ENCODE measurements at places on chromosomes 12 and 14. TPM values are rescaled to one million over a fixed set of nuclear protein-coding genes. Genes with fewer than 3 reads are reported as not detected.

GRCh38 chr14:53430870-53431269, 277.7 kb upstream of the DDHD1 start:
- no peak for DNase-seq

GRCh38 chr12:54126696-54127537, 61.9 kb downstream of the SMUG1 start:
- peak; percentile 50 for DNase-seq

DNA sequence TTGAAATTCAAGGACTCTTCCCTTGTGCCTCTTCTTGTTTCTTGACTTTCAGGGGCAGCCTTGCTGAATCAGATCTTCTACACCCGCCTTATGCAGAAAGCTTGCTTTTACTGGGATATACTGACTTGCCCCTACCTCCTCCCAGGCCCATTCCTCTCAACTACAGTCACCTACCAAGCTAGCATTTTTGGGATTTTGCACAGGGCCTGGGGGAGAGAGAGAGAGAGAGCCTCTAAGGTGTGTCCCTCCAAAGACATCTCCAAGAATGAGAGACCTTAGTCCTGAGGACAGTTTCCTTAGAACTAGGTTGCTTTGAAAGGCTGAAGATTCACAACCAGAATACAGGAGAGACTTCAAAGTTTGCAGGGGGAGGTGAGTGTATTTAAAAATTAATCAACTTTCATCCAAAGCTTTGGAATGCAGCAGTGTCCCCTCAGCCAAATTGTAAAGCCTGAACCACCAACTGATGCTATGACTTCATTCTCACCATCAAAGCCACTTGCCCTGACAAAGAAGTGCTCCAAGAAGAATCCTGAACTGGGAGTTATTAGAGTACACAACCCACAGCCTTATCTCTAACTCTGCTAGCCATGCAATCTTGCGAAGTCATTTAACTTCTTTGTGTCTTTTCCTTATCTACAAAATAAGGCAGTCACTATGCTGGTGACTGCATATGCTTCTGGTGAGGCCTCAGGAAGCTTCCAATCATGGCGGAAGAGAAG, 96.1 kb upstream of the EGLN3 start:
- no peak for DNase-seq

DNA sequence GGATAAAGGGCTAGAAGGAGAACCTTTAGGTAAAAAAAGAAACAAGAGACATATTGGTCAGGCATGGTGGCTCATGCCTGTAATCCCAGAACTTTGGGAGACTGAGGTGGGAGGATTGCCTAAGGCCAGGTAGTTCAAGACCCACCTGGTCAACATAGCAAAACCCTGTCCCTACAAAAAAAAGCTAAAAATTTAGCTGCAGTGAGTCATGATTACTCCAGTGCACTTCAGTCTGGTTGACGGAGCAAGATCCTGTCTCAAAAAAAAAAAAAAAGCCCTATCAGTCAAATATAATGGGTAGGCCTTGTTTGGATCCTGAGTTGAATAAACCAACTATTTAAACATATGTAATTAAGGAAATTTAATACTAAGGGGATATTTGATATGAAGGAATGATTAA, 54.2 kb downstream of the PPP1R36 start:
- no peak for DNase-seq

The CLEC1B gene
- 1.3 TPM for polyA plus RNA-seq

The KCNMB4 gene
- polyA plus RNA-seq, result 25.5 TPM

DNA sequence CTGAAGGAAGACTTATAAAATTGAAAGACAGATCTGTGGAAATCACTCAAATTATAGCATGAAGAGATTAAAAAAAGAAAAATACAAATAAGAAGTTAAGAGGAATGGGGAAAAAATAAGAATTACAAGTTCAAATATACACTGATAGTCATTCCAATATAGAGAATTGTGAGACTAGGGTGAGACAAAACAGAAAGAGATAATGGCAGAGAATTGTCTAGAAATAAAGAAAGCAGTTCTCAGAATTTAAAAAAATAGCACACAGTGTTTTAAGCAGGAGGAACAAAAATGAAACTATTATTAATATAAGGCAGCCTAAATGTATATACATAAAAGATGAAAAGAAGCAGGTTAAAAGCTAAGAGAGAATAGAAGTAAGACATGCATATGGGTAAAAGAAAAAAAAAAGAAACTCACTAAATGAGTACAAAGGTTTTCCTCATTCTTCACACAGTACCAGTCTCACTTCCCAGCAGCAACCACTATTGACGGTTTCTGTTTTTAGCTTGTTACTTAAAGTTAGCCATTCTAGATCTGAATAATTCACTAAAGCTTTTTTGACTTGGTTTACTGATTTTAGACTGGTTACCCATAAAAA, 31.1 kb downstream of the SLC38A4 start:
- no peak for DNase-seq
